Activated T-cell treated with anti-CD3 and anti-CD28 coated beads, Interleukin-2, amount 50 U/mL, for 1 hour (primary cell): ENCODE measurements at places on chromosomes 13 and 19.

DNA sequence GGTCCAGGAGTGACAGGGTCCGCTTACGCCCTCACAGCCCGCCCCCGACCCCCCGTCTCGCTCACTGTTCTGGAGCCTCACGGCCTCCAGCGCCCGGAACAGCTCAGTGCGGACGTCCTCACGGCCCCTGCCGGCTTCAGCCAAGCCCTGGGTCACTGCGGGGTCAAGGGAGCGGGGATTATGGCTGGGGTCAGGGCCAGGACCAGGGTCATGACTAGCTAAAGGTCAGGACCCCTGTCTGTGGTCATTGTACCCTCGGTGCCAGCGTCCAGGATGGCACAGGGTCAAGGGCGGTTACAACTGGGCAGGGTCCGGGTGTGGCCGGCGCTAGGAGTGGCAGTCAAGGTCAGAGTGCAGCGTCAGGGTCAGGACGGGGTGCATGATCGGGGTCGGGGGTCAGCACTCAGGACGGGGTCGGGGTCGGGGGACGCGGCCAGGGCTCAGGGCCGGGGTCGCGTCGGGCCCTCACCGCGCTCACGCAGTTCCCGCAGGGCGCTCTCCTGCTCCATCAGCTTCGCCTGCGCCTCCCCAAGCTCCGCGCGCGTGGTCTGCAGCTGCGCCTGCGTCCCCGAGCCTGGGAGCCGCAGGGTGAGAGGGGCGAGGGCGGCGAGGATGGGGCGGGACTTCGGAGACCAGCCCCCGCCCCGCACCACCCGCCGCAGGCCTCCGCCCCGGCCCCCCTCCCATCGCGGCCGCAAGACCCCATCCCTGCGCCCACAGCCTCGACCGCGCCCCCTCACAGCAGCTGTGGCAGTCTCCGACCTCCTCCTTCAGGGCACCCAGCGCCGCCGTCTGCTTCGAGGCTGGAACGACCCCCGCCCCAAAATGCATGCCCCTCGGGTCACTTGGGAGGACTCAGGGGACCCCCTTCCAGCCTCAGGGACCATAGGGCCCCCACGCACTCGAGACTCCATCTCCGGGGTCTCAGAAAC is 1.4 kb downstream of the CLEC4G start:
- DNase-seq, result no peak

- no peak for DNase-seq
These were observed 170.1 kb downstream of the OLFM4 start for GRCh38 chr13:53198736-53199135.

DNA sequence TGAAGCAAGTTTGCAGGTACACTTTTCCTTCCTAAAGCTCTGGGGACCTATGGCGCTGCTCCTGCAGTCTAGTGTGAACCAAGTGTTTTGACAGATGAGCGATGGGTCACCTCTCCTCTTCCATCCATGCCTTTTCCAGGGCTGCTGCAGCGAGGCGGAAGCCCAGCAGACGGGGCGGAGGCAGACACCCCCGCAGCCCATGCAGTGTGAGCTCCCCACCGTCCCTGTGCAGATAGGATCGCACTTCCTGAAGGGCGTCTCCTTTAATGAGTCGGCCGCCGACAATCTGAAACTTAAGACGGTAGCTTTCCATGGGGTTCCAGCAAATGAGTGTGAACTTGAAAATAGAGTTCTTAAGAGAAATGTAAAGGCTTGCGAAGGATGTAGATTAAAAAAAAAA is 37.1 kb upstream of the GPI start:
- no peak for DNase-seq

- no peak for DNase-seq
These were observed 1.6 kb downstream of the GPC5 start for GRCh38 chr13:91400063-91400399.

- no peak for DNase-seq
These were observed 21.8 kb downstream of the EVI5L start for GRCh38 chr19:7851623-7852500.

DNA sequence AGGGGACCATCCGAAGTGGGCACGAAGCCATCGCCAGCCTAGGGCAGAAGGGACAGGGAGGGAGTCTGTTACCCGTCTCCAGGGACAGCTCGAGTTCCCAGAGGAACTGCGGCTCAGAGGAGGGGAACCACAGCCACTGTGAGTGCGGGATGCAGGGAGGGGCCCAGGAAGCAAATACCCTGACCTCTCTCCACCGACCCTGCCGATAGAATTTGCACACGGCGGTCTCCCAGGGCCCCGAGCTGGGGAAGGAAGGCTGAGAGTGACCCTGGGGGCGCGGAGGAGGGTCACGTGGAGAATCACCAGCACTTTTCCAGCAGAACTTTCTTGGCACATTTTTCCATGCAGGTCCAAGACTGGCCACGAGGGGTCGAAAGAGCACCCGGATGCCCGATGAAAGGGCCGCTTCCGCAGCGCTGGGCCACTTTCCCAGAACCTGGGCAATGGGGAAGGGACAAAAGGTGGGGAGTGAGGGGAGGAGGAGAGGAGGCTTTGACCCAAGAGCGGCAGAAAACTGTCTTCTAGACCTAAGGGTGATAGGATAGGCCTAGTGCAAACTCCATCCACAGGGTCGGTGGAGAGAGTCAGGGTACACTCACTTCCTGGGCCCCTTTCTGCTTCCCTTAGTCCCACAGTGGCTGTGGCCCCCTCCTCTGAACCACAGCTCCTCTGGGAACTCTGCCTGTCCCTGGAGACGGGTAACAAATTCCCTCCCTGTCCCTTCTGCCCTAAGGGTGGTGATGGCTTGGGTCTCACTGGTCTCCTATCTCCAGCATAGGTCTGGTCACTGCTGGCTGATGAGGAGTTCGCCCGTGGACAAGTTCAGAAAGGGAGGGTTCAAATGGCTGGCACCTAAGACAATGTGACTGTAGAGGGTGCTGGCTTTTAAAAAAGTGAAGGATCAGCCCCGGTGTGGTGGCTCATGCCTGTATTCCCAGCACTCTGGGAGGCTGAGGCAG is 5.3 kb upstream of the GPR4 start:
- peak; percentile 51 for DNase-seq

- DNase-seq, result no peak
These were observed 6.4 kb upstream of the RASL11A start for GRCh38 chr13:27264181-27264580.

GRCh38 chr19:13100031-13100588 is 2.5 kb downstream of the LYL1 start:
- DNase-seq, result peak; percentile 72
